ENCODE measurements at places on chromosomes 5 and 9.

- DNase-seq = peak; percentile 68
Observed at GRCh38 chr9:128550770-128551656, 1.4 kb upstream of the SPTAN1 start.

GRCh38 chr5:137565450-137565849 lies 66.3 kb upstream of the SPOCK1 start:
- DNase-seq = no peak

DNA sequence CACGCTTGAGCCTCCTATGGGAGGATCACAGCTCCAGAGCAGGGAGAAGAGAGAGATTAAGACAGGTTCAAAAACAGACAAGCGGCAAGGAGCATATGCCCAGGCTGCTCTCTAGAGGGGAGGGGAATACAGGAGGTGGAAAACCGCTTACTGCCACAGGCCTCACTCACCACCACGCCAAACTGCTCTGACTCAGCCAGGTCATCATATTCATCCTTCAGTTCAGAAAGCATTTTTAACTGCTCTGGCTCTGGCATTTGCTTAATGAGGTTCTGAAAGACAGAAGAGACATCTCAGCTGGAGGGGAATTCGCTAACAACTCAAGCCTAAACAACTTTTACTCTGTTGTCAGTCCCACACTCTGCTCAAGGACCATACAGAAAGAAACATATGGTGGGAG lies 40.1 kb downstream of the PCDHGC5 start:
- DNase-seq = no peak

DNA sequence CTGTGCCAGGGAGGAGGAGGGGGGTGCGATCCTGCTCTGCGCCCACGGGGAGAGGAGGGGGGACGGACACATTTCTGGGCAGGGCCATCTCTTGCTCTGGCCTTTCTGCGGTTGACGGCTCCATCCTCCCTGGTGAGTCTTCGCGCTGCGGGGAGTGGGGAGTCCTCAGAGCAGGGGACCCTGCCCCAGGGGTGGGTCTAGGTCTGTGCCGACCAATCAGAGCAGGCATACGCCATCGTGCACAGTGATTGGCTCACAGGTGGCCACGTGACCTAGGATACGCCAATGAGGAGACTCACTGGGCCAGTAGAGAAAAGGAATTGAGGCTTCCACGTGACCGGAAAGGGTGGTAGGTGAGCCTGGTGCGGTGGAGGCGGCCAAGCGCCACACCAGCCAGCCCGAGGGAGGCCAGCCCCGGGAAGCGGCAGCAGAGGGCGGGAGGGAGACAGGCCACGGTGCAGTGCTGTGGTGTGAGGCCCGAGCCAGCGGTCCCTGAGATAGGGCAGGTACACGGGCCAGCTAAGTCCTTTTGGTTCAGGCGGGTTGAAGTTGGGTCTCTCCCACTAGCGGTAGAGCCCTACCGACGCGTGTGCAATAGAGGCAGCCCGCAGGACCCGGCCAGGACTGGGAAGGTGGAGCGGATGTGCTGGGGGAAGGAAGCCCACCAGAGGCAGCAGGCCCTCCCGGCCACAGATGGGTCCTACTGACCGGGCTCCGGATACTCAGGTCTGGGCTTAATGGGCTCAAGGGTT lies 65.2 kb upstream of the RNF130 start:
- DNase-seq = no peak

GRCh38 chr9:25629231-25629630 lies 49.0 kb downstream of the TUSC1 start:
- DNase-seq = no peak

DNA sequence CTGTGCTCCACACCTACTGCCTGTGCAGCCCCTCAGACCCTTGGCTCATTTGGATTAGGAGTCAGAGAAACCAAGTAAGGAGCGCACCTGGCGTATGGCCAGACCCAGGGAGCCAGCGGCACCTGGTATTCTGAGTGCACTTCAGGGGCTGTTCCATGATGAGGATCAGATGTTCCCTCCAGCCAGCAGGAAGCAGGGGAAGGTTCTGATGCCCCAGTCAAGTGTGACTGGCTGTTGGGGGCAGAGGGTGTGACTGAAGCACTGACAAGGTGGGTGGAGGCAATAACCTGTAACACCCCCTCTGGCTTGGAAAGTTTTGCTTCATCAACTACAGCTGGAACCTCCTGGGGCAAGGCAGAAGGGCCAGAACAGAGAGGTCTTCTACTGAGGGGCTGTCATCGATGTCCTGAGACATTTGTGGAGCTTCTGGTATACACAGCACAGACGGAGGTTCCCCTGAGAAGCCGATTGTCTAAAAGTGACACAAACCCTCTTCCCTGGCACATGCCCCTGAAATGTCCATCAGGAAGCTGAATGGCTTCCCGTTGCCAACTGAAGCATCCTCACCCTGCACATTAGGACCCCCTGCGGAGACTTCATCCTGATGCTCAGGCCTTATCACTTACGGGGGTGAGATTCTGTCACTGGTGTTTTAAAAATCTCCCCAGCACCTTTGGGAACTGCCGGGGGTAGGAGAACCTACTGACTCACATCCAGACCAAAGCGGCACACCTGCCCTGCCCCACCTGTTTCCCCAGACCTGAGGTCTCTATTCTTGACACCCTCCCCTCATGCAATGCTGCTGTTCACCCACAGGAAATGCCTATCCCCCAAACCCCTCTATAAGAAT lies 21.1 kb downstream of the TRAF1 start:
- no peak for DNase-seq

DNA sequence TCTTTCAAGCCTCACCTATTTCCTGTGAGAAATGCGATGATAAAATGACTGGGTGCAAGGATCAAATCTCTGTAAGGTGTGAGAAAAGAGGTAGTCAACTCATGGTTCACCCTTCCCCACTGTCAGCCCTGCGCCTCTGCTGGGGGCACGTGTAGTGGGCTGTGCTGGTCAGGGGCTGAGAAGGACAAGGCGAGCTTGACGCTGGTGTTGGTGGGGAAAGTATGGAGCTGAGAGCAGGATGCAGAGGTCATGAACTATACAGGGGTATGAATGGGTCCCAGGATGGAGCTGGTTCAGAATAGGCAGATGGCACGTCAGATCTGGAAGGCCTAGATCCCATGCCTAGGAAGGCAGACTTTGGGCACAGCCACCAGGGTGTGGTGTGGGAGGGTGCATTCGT lies 20.6 kb downstream of the PITX1 start:
- no peak for DNase-seq

DNA sequence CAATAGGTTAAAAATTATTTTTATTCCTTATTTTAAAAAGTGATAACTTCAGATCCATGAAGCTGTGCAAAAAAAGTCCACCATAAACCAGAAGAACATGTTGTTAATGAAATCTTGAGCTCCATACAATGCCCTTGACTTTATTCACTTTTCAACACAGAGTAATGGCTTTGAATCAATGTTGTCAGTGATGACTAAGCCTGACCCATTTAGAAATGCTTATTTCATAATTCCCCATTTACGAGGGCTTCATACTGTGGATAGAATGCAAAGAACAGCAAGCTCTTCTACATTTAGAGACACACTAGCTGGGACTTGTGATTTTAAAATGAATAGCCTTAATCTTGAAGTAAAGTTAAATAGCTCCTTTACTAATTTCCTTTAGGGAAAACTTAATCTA lies 25.7 kb upstream of the IL9 start:
- no peak for DNase-seq

GRCh38 chr9:137123468-137123837 lies 8.9 kb upstream of the DPP7 start:
- DNase-seq = no peak

- DNase-seq = no peak
Observed at GRCh38 chr5:178216088-178216534, 11.8 kb downstream of the HNRNPAB start.

DNA sequence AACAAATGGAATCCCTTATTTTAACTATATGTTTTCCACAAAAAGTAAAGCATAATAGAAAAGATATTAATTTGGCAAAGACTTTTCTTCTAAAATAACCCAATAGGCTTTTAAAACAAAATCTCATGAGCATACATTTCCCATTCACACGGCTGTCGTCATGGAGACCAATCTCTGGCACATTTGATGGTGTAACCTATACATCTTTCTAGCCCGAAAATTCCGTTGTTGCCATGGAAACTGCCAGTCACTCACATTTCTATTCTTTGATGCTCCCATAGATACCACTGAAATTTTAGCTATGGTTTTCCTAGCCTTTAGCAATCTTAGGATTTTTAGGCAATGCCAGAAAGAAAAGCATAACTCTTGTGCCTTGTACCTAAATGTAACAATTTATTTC lies 262.9 kb upstream of the TRPM3 start:
- no peak for DNase-seq

DNA sequence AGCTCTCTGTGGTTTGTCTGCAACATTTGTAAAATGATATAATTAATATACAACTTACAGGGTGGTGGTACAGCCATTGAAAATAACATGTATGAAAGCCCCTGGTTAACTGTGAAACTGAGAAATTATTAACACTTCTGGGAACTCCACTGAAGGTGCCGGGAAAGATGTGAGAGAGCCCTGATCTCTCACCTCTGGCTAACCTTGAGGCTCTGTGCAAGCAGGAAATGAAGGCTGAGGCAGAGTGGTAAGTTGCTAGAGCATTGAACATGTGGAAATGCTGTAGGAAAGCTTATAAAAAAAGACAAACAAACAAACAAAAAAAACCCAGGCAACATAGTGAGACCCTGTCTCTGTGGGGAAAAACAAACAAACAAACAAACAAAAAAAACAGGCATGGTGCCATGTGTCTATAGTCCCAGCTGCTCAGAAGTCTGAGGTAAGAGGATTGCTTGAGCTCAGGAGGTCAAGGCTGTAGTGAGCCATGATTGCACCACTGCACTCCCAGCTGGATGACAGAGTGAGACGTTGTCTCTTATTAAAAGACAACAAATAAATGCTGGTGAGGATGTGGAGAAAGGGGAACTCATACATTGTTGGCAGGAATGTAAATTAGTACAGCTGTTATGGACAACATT lies 7.5 kb downstream of the CATSPER3 start:
- DNase-seq = no peak

- DNase-seq = no peak
Observed at GRCh38 chr9:70881333-70881732, 240.1 kb downstream of the TRPM3 start.

DNA sequence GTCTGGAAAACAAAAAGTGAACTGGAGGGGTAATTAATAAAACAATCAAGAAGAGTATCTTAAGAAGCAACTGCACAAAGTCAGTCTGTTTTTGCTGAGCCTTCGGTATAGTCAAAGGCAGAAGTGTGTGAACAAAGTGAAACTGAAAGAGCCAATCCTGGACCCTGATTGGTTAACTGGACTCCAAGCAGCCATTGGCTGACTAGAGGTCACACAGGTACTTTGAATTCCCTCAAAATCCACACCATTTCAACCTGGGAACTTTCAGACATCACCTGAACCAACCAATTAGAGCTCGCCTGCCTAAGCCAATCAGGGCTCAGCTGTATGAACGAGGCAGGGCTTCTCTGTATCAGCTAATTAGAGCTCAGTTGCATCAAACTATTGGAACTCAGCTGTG lies 286.7 kb downstream of the TLE4 start:
- peak; percentile 45 for DNase-seq

GRCh38 chr5:96721351-96721977 lies 59.3 kb downstream of the CAST start:
- no peak for DNase-seq

GRCh38 chr5:137097203-137097602 lies 401.9 kb downstream of the SPOCK1 start:
- no peak for DNase-seq

DNA sequence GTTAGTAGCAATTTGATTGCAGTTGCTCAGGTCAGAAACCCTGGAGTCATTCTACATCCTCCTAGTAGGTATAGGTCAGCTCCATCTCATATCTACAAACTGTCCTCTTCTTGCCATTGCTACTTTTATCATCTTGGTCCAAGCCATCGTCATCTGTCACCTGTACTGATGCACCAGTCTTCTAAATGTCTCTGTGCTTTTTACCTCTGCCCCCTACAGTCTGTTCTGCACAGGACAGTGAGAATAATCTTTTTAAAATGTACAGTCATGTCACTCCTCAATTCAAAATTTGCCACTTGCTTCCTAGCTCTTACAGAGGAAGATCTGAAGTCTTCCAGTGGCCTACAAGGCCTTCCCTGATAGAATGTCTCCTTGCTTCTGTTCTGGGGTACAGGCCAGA lies 6.8 kb downstream of the NNT start:
- DNase-seq = no peak

DNA sequence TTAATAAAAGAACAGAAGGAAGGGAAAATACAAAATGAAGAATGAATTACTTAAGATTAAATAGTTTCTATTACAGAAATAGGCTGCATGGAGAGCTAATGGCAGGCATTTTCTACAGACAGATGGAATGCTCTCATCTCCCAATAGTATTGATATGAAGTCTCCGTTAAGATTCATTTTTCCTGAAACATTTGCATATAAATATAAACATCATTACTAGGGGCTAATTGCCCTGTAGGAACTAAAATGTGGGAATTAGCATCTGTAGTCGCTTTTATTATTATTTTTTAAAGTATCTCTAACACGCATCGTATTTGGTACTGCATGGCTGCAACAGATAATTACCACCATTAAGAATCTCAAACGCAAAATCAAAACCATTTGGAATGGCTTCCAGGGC lies 2275.5 kb downstream of the MAT2B start:
- DNase-seq = no peak

All from midbrain (tissue), 1 donor.